Activated T-helper 9 cell treated with anti-CD3 and anti-CD28 coated beads, Interleukin-2, amount 50 U/mL, for 16 hours (primary cell): ENCODE measurements at places on chromosomes 5 and 9.

- no peak for DNase-seq
Measured at GRCh38 chr5:5266297-5266696, 126.2 kb downstream of the ADAMTS16 start.

- no peak for DNase-seq
Measured at GRCh38 chr9:1514250-1514649, 464.1 kb downstream of the DMRT2 start.

GRCh38 chr5:5473226-5473625 is 50.7 kb downstream of the ICE1 start:
- DNase-seq: no peak

DNA sequence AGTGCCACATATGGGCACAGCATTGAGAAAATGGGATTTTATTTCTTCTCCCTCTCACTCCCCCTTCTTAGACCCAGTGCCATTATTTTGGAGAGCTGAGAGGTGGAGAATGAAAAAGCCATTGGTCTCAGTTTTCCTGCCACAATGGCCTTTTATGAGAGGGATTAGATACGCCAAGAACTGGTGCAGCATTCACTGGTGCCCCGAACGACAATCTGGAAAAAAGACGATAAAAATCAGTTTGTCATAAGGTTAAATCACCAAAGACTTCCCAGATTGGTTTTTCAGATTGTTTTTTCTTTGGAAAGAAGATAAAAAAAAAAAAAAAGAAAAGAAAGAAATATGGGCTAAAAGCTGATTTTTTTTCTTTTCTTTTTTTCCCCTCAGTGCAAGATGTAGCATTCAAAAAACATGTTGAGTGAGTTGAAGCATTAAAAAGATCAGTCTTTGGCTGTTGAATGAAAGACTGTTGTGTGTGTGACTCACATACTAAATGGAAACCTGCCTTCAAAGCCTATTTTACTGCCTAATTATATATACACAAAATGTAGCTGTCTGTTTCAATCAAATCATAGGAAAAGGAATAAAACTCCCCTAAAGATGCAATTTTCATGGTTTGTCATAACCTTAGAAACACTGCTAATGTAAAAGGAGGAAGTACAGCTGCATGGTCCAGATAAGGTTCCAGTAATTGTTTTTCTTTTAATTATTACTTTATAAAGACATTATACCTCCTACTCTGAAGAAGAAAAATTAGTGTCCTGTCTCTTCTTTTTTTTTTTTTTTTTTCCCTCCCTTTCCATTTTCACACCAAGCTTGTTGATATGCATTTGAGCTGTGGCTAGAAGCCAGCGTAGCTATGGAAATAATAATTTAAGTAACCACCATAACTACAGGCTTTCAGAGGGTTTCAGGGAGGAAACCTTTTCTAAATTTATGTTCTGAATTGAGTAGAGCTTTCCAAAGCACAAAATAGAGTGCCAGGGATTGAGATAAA is 27.2 kb upstream of the ZNF608 start:
- DNase-seq: no peak

DNA sequence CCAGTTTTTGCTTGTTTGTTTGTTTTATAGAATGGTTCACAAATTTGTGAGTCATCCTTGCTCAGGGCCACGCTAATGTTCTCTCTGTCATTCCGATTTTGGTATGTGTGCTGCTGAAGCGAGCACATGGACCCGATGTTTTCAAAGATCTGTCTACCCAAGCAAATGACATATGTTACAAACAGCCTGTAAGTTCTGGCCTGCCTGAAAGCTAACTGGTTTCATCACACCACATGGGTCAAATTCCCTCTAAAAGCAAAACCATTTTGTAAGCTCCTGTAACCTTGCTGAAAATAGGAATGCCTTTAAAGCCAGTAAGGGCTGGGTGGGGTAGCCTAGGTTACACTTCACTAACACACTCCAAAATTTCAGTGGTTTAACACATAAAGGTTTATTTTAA is 25.4 kb downstream of the DMRT3 start:
- no peak for DNase-seq
